ENCODE measurements at places on chromosomes 1 and 21.
A peak's percentile ranks its signal among the peaks of the same experiment; 100 is the strongest.

- DNase-seq, result no peak
These were observed 4.9 kb downstream of the ASAP3 start for GRCh38 chr1:23478896-23479665.

DNA sequence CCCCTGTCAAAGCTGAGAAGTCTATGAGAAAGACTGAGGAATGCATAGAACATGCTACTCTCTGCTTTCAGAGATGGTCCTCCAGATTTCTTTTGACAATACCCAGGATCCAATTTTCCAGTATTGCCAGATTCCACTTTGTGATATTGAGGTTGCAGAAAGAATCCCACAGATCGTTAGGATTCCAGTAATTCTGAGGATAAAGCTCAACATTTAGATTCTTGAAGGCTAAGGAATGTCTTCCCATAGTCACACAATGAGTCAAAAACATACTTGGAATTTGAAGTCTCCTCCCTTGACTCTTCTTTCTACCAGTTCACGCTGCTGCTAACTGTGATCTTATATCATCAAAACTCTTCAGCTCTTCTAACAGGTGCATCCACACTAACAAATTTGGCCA lies 57.1 kb downstream of the TNFSF18 start:
- DNase-seq, result no peak

GRCh38 chr1:178726087-178726517 lies 1.1 kb downstream of the RALGPS2 start:
- peak; percentile 25 for DNase-seq

- DNase-seq, result no peak
These were observed 121.2 kb downstream of the LMX1A start for GRCh38 chr1:165235155-165235776.

GRCh38 chr1:41663671-41664400 lies 179.4 kb upstream of the EDN2 start:
- DNase-seq, result no peak

DNA sequence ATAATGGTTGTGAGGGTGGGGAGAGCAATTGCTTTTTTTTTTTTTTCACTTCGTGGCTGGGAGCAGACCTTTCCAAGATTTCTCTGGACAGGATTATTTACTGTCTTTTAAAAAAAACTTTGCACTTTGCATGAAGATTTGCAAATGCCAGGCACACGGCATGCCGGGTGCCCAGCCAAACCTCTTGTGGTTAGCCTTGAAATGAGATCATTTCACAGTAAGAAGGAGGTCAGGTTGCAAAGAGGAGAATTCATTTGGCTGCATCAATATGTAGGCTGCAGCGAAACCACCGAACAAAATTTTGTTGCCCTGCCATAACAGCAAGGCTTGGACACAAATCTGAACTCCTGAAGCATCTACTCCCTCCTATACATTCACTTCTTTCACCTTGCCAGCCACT lies 36.5 kb upstream of the KCND3 start:
- no peak for DNase-seq

DNA sequence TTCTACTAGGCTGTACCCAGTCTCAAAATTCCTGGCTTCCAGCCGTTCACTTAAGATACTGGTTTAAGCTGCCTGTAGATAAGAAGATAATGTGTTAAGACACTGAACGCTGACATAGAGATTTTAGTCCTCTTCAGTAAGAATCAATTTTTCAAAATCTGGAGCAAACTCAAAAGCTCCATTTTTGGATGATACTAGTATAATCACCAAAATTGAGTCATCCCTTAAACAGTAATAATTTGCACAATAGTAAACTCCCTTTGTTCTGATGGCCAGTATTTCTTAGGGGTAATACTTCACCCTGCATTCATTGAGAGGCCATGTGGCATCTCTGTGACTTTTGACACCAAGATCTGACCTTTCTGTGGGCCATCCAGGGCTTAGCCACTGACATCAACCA lies 299.8 kb upstream of the USP25 start:
- DNase-seq, result no peak

GRCh38 chr1:102627145-102627544 lies 481.2 kb downstream of the COL11A1 start:
- DNase-seq, result no peak

- no peak for DNase-seq
These were observed 11.2 kb upstream of the FGGY start for GRCh38 chr1:59285691-59286090.

- no peak for DNase-seq
These were observed 12.6 kb upstream of the DENND1B start for GRCh38 chr1:197787623-197788536.

DNA sequence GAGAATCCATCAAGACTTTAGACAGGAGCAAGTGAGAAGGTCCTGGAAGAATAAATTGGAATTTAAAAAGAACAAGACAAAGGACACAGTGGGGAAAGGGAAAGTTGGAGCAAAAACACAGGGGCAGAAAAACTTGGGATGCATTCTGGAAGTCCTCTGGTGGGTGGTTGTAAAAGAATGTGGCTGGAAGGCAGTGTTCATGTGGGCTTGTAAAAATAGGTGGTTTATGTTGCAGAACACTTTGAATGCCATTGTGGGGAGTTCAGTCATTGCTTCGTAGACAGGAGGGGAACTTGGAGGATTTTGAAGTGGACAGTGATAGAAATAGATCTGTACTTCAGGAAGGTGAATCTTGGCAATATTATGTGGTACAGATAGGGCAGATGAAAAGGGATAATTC lies 15.2 kb downstream of the KIF1B start:
- DNase-seq, result no peak

- no peak for DNase-seq
These were observed 1.2 kb downstream of the GART start for GRCh38 chr21:33540711-33541104.

- no peak for DNase-seq
These were observed 446.1 kb upstream of the PROX1 start for GRCh38 chr1:213541641-213542040.

DNA sequence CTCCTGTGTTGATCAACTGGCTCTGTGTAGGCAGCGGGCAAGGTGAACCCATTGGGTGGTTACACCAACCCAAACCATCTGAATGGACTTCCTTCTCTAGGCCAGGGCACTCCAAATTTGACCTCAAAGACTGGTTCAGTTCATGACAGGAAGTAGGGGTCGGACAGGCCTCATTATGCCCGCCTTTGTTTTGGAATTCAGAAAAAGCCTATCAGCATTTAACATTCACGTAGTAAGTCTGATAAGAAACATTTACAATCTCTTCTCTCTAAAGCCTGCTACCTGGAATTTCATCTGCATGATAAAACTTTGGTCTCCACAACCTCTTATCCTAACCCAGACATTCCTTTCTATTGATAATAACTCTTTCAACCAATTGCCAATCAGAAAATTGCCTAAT lies 97.1 kb upstream of the ETV3 start:
- DNase-seq, result no peak

DNA sequence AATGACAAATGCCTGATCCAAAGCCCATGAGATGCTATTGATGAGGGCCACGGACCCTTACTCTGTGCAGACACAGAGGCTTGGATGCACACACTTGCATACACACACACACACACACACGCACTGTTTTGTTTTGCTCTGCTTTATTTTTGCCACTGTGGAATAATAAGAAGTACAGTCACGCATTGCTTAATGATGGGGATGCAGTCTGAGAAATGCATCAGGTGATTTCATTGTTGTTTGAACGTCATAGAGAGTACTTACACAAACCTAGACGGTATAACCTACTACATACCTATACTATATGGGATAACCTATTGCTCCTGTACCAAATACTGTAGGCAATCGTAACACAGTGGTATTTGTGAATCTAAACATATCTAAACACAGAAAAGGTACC lies 104.4 kb downstream of the RHOU start:
- DNase-seq, result no peak

DNA sequence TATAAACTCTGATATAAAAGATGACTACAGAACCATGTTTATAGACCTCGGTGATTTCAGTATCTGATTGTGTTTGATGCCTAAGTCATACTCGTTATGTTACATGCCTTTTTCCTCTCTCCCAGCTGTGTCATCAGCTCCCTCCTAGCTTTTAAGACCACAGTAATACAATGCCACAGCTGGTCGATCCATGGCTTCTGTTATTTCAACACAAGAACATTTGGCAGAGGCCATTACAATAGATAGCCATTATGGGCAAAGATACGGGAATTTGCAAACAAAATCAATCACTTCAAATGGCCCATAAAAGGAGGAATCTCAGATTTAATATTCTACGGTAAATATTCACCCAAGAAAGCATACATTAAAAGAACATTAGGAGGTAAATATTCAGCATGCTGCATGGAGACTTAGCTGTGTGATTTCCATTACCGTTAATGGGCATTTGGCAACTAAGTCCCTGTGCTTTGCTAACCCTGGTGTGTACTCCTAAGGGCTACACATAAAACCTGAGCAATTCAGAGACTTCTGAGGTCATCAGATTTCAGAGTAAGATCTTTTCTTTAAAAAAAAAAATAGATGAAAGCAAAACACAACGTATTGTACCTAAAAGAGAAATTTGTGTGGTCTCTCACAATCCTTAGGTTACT lies 153.4 kb downstream of the PIGK start:
- no peak for DNase-seq

GRCh38 chr1:225908773-225909172 lies 15.3 kb downstream of the PYCR2 start:
- DNase-seq, result no peak

- no peak for DNase-seq
These were observed 47.6 kb upstream of the VAV3 start for GRCh38 chr1:108012553-108012952.

- DNase-seq, result no peak
These were observed 510.1 kb upstream of the CXADR start for GRCh38 chr21:17002594-17003257.

- no peak for DNase-seq
These were observed 14.5 kb upstream of the CCDC185 start for GRCh38 chr1:223378754-223379153.

DNA sequence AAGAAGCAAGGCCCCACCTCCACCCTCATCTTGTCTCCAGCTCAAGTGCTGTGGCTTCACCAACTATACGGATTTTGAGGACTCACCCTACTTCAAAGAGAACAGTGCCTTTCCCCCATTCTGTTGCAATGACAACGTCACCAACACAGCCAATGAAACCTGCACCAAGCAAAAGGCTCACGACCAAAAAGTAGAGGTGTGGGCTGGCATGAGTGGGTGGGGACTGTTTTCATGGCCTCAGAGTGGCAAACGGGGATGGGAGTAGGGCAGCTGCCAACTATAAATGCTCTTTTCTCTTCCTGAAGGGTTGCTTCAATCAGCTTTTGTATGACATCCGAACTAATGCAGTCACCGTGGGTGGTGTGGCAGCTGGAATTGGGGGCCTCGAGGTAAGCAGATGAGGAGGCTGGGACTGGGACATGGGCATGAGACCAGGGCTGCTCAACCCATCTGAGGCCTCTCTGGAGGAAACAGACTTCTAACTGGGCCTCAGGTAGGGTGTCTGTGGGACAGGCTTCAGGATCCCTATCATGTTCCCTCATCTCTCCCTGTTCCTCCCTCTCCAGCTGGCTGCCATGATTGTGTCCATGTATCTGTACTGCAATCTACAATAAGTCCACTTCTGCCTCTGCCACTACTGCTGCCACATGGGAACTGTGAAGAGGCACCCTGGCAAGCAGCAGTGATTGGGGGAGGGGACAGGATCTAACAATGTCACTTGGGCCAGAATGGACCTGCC lies 8.8 kb upstream of the P3R3URF start:
- peak; percentile 47 for DNase-seq

Data from activated CD4-positive, alpha-beta T cell treated with anti-CD3 and anti-CD28 coated beads for 24 hours (primary cell).